ENCODE measurements at places on chromosomes 5 and 9.

GRCh38 chr5:10246761-10247160, 2.9 kb downstream of the ATPSCKMT start:
- no peak for DNase-seq

- DNase-seq: no peak
Observed at GRCh38 chr5:38532165-38532669, 24.2 kb downstream of the LIFR start.

- DNase-seq: no peak
Observed at GRCh38 chr5:124404796-124405195, 341.6 kb downstream of the ZNF608 start.

- DNase-seq: no peak
Observed at GRCh38 chr5:32508806-32509805, 64.6 kb upstream of the ZFR start.

- no peak for DNase-seq
Observed at GRCh38 chr5:123800640-123801039, 288.7 kb downstream of the CSNK1G3 start.

DNA sequence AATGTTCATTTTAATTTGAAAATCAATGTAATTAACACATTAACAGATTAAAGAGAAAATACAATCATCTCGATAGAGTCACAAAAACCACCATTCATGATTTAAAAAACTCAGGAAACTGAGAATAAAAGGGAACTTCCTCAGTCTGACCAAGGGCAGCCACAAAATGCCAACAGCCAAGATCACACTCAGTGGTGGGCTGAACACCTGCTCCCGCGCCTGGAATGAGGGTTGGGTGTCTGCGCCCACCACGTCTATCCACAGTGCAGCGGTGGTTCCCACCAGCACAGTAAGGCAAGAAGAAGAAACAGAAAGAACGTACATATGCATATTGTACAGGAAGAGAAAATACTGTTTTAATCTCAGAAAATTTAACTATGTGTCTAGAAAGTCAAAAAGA, 11.7 kb upstream of the NSMF start:
- DNase-seq: no peak
